ENCODE measurements at places on chromosomes 7 and 10.

GRCh38 chr7:92945840-92946239, 109.5 kb upstream of the CDK6 start:
- DNase-seq = no peak

- no peak for DNase-seq
These were observed 116.2 kb downstream of the BAMBI start for GRCh38 chr10:28793482-28793881.

- no peak for DNase-seq
These were observed 87.8 kb downstream of the GLCCI1 start for GRCh38 chr7:8056439-8056838.

GRCh38 chr10:78975926-78976325, 92.8 kb upstream of the ZMIZ1 start:
- no peak for DNase-seq

DNA sequence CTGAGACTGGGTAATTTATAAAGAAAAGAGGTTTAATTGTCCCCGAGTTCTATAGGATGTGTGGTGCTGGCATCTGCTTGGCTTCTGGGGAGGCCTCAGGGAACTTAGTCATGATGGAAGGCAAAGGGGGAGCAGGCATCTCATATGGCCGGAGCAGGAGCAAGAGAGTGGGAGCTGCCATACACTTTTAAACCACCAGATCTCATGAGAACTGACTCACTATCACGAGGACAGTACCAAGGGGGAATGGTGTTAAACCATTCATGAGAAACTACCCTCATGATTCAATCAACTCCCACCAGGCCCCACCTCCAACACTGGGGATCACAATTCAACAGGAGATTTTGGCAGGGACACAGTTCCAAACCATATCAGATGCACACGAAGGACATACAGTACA, 199.9 kb upstream of the DPP6 start:
- no peak for DNase-seq

- DNase-seq = no peak
These were observed 8.3 kb upstream of the FAM133B start for GRCh38 chr7:92598310-92598981.

GRCh38 chr10:79923669-79924068, 25.2 kb downstream of the SFTPD start:
- DNase-seq = no peak

DNA sequence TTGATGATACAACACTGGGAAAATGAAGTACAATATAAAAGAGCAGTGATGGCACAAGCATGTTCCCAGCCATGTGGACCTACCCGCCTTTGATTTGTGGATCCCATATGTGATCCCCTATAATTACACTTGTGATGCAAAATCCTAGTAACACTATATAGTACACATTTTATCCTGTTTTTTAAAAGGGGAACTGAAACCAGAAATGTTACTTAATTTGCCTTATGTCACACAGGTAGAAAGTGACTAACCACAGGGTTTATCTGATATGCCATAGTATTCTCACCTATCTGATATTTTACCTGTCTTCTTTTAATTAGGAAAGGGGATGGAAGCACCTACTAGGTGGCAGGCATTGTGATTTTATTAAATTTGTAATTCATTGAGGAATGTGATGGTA, 35.0 kb downstream of the ARMC3 start:
- DNase-seq = no peak

DNA sequence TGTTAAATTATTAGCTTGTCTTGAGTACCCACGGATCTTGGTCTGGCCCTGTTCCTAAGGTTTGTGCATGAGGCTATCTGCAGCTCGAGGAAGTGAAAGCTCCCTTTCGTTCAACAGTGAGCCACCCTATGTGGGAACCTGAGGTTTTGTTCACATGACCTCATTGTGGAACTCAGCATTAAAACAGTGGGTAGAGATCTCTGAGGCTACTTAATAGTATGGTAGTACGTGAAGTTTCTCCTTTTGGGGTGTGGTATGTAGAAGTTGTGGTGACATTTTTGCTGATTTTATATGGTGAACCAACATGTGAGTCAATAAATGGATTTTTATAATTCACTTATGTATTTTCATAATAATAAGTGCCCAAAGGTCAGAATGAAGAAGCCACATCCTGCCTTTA, 252.7 kb upstream of the FERD3L start:
- peak; percentile 57 for DNase-seq

DNA sequence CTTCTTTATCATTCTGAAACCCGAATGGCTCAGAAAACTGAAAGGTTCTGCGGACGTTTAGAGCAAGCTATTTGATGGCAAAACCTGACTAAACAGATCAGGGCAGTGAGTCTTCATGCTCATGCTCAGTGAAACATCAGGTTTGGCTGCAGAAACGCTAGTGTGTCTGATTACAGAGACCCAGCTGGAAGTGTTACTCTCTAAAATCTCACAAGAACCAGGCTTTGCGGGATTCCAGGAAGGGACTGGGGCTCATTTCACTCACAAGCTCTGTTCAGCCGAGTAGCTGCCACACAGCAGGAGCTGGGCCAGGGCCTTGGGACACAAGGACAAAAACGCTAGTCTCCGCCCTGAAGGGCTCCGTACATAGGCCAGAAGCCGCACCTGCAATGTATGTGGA, 2.9 kb downstream of the PITRM1 start:
- DNase-seq = no peak

DNA sequence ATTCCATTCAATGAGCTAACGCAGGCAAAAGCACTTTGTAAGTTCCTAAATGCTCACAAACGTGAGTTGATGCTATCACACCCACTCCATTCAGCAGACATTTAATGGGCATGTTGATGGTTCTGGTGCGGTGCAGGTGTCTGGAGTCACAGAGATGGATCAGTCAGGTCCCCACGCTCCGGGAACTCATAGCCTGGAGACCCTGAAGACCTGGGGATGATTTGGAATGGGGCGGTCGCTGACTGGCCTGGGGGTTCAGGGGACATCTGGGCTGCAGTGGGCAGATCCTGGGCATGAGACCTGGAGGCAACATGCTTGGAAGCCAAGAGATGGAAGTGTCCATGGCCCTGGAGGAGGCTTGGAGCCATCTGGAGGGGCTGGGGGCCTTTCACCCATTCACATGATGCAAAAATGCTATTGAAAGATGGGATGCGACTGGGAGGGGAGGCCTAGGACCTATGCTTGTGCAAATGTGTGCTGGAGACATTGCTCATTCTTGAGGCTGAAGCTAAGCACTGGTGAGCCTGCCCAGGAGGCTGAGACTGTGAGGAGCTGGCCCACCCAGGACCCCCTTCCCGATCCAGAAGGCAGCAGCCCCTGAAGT, 522.6 kb downstream of the GLRX3 start:
- no peak for DNase-seq

DNA sequence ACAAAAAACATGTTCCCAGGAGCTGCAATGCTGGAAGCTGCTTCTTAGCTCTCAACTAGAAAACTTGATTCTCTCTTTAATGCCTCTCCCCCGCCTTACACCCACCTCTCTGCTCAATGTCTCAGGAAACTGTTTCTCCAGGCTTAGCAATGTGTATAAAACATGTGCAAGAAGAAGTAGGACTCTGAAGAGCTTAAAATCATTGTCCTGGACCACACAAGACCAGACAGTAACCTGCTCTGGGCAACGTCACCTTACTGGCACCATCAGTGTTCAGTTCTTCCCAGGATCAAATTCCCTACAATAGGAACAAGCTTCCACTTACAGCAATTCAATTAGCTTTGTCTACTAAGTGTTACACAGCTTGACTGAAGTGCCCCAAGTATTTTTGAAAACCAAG, 104.9 kb downstream of the RAPGEF5 start:
- no peak for DNase-seq

GRCh38 chr7:155625557-155625956, 18.9 kb upstream of the RBM33 start:
- DNase-seq = no peak

GRCh38 chr7:92809397-92809759, 27.0 kb downstream of the CDK6 start:
- DNase-seq = no peak

DNA sequence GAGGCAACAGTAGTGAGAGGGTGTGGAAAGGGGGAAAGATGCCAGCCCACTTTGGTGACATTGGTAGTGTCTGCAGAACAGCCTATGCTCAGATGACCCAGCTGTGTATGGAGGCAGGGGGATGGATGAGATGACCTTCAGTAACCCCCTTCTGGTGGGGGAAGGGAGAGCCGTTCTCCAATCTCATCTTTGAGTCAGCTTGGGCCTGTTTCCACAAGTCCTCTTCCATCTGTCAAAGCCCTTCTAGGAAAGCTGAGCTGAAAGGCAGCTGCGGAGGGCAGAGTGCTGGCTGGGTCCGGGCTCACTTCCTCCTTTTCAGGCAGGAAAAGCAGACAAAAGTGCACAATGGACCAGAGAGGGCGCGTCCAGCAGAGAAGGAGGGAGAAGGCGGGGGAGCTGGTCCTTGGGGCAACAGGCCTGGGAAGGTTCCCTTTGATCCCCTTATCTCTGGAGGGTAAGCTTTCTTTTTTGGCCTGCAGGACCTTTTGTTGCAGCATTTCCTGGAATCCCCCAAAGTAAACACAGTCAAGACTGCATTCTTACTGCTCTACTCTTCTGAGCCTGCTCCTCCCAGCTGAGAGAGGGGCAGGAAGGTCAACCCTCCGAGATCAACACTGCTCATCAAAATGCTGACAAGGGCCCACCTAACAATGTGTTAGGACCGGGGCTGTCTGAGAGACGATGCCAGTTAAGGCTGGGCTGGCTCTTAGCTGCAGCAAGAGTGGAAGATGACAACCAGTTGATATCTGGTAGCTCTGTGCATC, 1.2 kb upstream of the LRMDA start:
- no peak for DNase-seq

GRCh38 chr10:121216295-121216694, 365.1 kb downstream of the WDR11 start:
- DNase-seq = no peak

GRCh38 chr7:32223071-32223650, 153.0 kb upstream of the PDE1C start:
- DNase-seq = no peak

DNA sequence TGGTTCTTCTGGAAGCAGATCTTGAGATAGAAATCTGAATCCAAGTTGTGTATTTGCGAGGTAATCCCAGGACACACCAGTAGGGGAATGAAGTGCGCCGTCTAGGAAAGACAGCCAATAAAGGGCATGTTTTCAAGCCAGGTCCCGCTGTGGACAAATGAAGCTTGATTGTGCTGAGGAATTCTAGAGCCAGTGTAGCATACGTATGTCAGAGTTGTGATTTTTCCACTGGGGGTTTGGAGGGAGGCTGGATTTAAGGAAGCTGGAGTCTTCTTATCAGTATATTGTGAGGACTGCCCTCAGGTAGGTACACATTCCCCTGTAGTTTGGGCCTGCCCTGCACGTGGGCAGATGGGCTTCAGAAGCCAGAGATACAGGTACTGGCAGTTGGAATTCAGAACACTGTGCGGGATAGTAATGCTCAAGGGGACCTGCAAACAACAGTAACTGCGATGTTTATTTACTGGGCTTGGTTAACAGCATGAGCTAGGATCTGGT, 50.9 kb downstream of the GALNT11 start:
- peak; percentile 8 for DNase-seq

DNA sequence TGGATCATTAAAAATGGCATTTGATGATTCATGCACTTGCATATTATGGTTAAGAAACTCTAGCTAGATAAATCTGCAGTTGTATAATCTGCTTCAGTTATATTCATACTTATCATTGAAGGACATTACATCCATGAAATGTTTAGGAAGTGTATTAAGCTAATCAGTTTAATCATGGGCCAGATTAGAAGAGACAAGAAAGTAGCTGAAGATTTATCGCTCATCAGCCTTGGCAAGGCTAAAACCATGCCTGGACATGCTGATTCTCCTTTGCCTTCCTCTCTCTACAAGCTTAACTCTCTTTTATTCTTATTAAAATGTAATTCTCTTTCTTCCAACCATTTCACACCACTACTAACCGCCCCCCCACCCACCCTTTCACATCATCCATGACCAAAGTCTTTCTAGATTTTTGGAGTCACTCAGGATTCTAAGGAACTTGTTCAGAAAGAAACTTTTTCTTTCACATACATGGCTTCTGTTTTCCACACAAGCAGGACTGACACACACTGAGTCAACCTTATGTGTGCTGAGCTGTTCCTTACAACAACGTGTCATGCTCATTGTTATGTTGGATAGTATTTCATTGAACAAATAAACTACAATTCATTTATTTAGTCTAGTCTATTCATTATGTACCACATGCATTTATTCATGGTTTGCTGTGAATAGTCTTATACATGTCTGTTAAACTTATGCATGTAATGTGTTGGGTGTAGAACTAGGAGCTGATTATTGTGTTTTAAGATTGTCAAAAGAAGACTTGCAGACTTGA, 227.3 kb upstream of the SP8 start:
- DNase-seq = no peak

- peak; percentile 88 for DNase-seq
These were observed 343.4 kb downstream of the PRPF18 start for GRCh38 chr10:13930120-13930519.

- no peak for DNase-seq
These were observed 2.6 kb downstream of the MRPL43 start for GRCh38 chr10:100984672-100985177.

DNA sequence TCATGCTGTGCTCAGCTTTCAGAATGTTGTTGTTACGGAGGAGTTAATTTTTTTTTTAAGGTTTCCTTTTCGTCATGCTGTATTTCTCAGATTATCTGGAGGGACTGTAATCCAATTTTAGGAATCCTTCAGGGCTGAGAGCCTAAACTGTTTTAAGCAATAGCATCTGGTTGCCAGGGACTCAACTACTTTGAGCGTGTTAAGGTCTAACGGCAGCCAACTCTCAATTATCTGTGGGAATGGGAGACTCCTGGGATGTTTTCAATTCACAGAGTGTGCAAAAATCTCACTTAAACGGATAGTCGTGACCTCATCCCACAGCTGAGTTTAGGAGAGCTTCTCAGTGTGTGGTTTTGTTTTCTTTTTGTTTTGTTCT, 291.7 kb downstream of the AUTS2 start:
- no peak for DNase-seq

DNA sequence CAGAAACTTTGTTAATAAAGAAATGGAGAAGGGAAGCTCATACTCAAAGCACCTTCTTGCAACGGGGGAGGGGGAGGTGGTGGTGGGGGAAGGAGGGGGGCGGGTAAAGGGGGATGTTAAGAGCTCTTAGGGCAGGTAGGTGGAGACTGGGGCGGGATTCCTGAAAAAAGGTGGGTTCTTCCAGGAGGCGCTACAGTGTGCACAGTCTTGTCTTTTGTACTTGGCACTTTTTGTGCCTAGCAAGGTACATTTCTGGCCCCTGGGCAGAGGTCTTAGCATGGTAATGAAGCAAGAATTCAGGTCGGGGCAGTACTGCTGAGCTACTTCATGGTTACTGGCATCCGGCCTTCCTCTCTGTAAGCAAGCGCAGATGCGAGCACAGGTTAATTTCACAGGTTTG, 15.2 kb upstream of the LAMB4 start:
- DNase-seq = no peak

- no peak for DNase-seq
These were observed 268.7 kb downstream of the SEMA3A start for GRCh38 chr7:83925860-83926259.
